ENCODE measurements at places on chromosomes 12 and 14.
A peak's percentile ranks its signal among the peaks of the same experiment; 100 is the strongest.

DNA sequence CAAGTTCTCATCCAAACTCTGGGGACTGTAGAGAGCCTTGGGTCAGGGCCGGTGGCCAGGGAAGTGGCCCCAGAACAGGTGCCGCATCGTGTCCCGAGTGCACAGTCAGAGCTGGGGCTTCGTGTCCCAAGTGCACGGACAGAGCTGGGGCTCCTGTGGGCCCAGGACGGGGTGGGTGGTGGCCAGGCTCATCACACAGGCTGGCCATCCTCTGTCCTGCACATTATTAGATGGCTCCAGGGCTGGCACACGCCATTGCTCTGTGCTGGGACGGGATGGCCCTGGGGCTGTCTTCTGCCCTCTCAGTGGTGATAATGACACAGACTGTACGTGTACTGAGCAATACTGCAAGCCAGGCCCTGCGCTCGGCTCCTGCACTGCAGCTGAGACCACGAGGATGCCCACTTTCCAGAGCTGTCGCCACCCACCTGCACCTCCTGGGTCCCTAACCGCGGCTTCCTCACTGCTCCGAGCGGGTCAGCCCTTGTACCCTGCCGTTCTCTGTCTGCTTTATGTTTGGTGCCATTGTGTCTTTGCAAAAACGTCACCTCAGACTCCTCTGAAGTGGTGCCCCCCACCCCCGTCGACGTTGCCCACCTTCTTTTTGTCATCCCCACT lies 1.9 kb downstream of the FBRSL1 start:
- no peak for DNase-seq

DNA sequence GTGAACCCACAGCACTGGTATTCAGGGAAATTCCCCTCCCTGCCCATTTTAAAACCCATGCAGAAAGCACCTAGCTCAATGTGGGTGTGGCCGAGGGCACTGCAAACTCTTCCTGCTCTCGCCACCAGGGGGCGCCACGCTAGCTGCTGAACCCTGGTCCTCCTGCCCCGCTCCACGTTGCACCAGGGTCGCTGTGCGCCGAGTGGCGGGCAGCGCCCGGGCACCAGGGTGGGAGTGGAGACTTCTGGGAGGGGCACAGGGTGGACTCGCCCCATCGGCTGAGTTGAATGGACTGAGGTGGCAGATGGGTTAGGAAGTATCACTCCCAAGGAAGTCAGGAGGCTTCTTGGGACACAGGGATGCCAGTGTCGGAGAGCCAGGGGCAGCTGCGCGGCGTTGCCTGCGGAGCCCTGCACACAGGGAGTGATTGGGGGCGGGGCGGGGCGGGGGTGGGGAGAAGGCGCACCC lies 48.1 kb upstream of the BCL11B start:
- peak; percentile 66 for DNase-seq

DNA sequence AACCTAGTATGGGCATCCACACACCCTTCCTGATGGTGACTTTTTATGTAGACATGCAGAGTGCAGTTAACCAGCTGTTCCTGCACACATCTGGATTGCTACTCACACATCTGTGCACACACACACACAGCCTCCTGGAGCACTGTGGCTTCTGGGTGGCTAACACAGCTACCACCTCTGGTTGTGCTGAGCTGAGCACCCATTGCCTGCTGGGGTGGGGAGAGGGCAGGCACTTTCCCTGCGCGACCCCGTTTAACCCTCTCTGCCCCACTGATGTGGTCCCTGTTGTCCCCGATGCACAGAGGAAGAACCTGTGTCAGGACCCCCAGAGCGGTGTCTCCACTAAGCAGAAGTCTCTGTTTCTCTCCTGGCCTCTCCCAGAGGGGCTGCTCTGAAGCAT lies 14.4 kb upstream of the SERPINA3 start:
- no peak for DNase-seq

- DNase-seq = no peak
These were observed 81.5 kb downstream of the DPF3 start for GRCh38 chr14:72812292-72812851.

DNA sequence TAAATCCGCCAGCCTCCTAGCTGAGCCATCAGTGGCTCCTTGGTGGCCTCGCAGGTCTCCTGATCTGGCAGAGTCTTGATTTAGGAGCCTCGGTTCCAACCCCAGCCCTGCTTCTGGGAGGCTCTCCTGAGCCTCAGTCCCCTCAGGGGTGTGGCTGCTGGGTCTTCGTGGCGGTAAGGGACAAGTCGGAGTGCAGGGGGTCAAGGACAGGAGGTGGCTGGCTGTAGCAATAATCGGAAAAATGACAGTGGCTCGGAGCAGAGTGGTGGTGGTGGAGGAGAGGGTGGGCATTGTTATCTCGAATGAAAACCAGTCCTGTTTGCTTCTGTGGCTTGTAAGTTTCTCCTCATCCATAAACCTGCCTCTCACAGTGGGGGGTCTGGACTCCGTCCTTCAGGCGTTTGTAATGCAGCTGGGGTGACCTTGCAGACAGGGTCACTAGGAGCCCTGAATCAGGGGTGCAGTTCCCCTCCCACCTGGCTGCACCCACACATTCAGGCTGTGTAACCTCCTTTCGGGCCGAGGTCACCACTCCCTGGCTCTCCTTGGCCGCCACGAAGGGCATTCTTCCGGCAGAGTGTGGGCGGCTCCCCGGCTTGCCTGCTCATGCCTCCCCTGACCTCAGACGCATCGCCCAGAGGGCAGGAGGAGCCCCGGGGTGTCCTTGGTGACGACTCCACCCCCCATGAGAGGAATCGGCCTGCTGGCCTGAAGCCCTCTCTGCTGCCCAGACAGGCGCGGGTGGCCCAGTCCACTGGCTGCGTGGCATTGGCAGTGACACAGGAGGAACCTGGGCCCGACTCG lies 8.1 kb downstream of the BCL7A start:
- DNase-seq = no peak

GRCh38 chr12:67370979-67371378 lies 101.8 kb downstream of the CAND1 start:
- no peak for DNase-seq

DNA sequence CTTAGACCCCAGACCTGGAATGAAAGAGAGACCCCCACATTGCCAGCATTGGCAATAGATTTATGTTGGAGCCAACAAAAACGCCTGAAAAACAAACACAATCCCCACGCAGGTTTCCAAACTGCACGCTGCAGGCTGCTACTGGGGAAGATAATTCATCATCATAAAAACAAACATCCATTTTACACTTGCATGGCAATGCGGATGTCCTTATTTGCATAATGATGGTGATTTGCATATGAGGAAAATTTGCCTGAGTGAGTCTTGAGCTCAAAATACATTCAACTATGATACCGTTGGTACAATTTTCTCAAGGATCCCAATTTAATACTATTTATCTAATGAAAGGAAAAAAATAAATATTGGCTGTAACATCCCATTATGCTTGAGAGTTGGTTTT lies 33.6 kb upstream of the TMEM132D start:
- DNase-seq = no peak

DNA sequence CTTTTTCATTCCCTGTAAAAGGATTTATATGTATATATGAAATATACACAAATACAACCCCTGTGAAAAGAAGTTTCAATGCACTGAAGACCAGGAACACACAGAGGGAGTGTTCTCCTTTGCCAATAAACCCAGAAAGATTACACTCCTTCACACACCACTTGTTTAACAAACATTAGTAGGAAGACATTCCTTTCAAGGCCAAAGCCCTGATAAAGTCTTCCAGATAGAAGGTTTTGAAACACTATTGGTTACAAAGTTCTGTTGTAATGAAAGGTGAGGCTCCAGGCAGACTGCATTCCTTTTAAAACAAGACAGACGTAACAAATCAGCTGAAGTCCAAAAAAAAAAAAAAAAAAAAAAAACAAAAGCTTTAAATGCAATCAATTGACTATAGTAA lies 81.0 kb downstream of the PTPN21 start:
- no peak for DNase-seq

- DNase-seq = no peak
These were observed 206.5 kb downstream of the ETV6 start for GRCh38 chr12:11855983-11856374.

GRCh38 chr12:116027551-116027821 lies 250.0 kb downstream of the MED13L start:
- no peak for DNase-seq

Measured in activated CD4-positive, alpha-beta T cell treated with anti-CD3 and anti-CD28 coated beads for 24 hours (primary cell).